ENCODE measurements at places on chromosomes 1 and 21.

DNA sequence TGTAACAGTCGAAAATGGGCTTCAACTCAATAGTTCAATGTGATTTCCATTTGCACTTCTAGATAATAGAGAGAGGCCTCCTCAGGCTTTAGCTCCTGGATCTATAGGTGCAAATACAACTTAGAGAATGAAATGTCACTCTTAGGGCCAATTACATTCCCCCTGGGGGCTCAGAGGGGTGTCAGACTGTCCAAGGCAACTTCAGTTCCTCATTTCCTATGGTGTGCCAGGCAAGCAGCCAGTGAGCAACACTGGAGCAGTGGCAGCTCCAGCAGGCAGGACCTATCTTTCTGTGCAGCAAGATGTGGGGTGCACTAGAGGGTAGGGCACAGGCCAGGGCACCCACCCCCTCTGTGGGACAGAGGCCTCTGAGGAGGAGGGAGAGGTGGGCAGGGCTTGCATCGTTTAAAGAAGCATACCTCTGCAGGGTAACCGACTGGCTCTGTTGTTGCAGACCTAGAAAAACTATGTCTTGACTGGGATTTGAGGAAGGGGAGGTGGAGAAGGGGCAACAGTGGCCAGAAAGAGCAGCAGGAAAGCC lies 97.3 kb downstream of the SUSD4 start:
- DNase-seq: no peak

DNA sequence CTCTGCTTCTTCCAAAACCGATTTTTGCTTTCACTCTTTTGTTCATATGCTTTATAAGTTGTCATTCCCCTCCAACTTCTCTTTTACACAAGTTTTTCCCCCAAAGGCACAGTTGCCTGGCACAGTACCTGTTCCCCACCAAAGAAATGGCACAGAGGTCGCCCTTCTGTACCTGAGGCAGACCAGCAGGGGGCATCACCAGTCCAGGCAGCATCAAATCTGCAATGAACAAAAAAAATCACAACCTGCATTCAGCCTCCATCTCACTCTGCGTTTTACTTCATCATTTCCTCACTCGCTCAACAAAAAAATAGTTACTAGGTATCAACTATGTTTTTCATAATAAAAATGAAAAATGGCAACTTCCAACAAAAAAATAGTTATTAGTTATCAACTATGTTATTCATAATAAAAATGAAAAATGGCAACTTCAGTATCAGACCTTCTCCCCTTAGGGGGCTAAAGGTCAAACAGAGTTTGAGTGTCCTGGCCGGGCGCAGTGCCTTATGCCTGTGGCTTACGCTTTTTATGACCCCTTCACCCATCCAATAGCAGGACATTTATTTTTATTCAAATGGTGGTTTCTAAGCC lies 4.1 kb downstream of the EIF2D start:
- DNase-seq: peak; percentile 48

DNA sequence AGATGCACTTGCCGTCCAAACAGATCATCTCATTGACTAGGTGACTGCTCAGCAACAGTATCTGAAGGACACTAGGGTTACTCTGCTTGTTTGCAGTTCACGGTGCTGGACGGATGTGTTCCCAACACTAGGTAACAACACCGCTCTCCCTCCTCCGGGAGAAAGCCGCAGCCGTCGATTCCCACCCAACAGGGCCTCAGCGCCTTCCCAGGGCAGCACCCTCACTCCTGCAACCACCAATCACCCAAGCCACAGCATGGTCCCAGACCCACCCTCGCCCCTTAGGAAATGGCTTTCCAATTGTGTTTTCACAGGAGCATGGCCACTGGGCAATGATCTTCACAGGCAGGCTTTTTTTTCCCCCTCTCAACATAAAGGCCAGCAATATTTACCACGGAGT lies 779 bp downstream of the TLR5 start:
- no peak for DNase-seq

DNA sequence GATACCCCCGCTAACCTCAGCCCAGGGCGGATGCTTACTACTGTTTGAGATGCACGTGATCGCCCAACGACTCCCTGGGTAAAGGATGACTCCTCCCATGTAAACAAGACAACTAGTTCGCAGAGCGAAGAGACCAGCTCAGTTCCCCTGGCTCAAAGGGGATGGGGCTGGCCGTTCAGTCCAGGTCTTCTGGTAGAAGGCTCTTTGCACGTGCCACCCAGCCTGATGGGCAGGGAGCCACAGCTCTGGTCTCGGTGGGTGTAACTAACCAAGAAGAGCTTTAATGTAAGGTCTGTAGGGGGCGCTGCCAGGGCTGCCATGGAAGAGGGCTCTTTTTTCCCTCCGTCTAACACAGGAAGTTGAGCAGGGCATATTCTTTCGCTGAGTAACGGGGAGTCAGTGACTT lies 49.4 kb upstream of the PARP1 start:
- peak; percentile 28 for DNase-seq

- DNase-seq: no peak
Measured at GRCh38 chr1:76766381-76766780, 100.9 kb upstream of the ST6GALNAC5 start.

DNA sequence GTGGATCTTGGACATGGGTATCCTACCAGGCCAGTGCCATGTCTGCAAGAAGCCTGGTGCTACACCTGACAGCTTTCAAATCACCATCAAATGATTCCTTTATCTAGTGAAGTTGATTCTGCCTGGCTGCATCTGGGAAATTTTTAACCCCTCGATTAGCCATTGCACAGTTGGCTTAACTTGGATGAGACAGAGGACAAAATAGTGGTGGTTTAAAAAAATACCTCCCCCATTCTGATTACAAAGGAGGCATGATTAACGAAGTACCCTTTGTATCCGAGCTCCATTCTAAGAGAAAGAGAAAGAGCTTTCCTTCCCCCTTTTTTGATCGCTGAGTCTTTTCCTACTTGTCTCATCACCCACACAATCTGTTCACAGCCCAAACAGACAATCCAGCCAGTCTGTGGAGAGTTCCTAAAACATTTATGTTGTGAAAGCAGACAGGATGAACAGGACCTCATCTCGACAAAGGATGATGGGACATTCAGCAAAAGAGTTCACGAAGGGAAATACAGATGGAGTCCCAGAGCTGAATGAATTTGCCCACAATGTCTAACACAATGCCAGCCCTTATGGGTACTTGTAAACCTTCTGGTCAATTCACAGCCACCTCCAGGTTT lies 20.5 kb downstream of the WLS start:
- DNase-seq: no peak

DNA sequence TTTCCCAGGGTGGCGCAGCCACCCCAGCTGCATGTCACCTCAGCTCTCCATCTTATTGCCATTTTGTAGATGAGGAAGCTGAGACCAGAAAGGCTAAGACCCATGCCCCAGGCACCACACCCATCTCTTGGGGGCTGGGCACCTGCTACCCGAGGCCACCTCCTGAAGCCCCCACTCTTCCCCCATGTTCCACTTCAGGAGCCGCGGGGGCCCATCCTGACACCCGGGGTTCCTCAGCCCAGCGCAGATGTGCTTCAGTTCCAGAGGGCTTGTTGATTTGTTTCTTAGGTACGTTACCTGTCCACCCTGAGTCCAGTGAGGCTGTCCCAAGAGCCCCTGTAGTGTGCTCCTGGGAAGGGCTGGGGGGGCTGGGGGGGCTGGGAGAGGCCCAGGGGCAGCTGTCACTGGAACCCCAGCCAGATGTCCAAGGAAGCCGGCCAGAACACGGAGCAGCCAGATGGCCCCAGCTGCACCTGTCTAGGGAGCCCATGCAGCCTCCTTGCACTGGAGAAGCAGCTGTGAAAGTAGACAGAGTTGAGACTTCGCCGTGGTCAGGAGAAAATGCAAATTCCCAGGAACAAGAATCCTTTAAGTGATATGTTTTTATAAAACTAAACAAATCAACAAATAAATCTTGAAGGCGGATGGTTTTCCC lies 17.1 kb upstream of the CCDC27 start:
- no peak for DNase-seq

- no peak for DNase-seq
Measured at GRCh38 chr1:1881727-1882126, 9.2 kb downstream of the GNB1 start.

- no peak for DNase-seq
Measured at GRCh38 chr1:229184066-229184465, 86.8 kb upstream of the RAB4A start.

- no peak for DNase-seq
Measured at GRCh38 chr1:118338936-118339335, 153.9 kb upstream of the SPAG17 start.

DNA sequence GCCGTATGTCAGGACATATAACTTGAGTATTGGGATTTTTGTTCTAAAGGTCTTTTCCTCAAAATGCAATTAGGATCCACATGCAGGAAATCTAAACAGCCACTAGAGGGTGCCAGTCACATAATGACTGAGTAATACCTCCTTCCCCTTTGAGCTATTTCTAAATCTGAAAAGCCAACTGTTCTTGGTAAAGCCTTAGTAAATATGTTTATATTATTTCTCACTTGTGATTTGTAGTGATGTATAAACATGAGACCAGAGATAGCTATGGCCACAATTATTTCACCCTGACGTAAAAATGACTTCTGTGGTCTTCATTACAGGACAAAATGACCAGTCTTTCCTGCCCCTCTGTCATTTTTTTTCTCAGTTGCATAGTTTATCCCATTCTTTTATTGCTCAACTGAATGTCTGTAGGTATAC lies 41.0 kb upstream of the DR1 start:
- peak; percentile 12 for DNase-seq

- no peak for DNase-seq
Measured at GRCh38 chr1:63663301-63663700, 70.1 kb downstream of the PGM1 start.

DNA sequence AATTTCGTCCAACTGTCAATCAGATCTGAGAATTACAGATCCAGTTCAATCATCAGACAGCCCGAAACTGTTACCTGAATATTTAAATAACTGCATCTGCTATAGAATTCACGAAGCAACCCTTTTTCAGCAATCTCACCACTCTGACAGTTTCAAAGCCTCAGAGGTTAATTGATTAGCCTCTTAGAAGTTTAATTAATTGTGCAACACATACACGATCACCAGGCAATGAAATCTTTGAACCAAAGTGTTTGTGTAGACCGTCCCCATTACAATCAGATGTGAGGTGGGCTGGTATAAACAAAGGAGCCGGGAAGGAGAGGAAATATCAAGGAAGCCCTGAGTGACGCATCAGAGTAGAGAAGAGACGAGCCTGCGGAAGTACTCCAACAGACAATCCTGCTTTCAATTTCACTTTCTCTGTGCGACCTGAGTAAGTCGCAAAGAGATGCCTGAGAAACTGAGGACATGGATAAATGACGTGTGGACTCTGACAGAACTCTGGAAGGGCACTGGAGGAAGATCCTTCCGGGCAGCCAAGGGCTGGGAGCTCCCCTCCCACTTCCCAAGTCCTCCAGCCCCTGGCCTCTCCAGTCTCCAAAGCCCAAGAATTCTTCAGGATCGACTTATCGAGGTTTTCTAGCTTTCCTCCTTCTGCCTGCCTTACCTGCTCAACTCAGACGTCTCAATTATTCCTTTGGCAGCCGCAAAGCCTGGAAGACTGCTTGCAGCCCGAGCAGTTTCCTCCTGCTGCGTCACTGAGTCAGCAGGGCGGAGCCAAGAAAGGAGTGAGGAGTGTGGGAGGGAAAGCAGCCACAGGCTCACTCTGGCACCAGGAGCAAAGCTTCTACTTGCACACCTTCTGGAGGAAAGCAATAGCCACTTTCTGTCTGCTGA lies at the start of gene RNASEL:
Gene RNASEL (minus strand): TSS at position 757 of the 897 bp plus-strand sequence. CDS start 2,450 bp downstream, outside the sequence.
- peak; percentile 70 for DNase-seq

DNA sequence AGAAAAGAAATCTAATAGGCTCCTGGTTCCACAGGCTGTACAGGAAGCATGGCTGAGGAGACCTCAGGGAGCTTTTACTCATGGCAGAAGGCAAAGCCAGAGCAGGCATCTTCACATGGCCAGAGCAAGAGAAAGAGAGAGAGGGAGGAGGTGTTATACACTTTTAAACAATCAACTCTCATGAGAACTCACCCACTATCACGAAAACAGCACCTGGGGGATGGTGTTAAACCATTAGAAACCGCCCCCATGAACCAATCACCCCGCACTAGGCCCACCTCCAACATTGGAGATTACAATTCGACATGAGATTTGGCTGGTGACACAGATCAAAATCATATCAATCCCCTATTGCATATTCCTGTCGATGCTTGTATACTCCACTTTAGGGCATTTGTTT lies 93.5 kb downstream of the MRPL39 start:
- DNase-seq: no peak

DNA sequence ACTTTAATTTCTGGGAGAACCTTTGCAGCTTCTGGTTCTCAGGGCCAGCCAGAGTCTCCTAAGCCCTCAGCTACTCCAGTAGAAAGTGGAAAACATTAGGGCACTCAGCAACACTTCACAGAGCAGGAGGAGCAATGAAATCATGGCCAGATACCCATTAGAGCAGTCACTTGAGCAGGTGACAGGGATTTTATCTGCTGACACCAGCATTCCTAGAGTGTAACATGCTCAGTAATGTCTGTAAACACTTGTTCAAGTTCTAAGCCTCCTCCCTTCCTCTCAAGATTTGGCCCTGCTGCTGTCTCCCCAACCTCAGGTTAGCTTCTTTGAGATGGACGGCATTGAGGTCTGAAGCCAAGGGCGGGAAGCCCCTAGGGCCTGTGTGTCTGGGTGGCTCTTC lies 218.0 kb downstream of the GRIK3 start:
- no peak for DNase-seq

- DNase-seq: no peak
Measured at GRCh38 chr1:236172041-236172579, 29.8 kb downstream of the GPR137B start.

DNA sequence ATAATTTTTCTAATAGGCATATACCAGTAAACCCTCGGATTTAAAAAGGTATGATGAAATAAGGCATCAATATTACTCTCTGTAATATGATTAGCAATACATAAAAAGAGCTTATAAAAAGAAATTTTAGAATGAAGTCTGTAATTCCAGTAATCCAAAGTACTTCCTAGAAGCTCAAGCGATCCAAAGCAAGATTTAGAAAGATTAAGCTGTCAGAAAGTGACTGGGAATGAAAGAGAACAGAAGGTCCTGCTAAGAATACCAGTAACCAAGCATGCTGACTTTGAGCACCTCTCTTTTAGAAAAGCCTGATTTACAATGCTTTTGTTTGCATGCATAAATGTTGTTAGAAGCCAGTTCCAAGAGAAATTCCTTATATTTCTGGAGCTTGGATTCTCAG lies 125.1 kb downstream of the GIPC2 start:
- DNase-seq: no peak

- no peak for DNase-seq
Measured at GRCh38 chr1:225710804-225711203, 57.9 kb upstream of the ENAH start.

DNA sequence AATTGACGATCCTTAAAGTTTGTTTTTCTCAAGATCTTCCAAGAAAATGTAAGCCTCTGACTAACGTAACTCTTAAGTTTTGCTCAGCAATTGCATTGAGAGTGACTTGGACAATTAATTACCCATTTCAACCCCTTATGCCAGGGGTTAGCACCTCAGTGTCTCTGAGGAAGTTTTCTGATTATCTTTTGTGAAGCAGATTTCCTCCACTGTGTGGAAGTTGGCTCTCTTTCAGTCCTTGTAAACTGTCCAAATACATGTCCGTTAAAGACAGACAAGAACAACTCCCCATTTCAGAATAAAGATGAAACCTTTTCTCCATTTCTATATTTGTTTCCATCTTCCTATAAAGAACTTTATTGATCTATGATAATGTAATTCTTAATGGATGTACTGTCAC lies 296.4 kb upstream of the FMN2 start:
- no peak for DNase-seq

GRCh38 chr1:160489513-160490261 lies 33.4 kb downstream of the SLAMF6 start:
- DNase-seq: no peak

- no peak for DNase-seq
Measured at GRCh38 chr1:235160383-235160956, 580 bp downstream of the RBM34 start.

All from immature natural killer cell (primary cell).